Eye (tissue), 1 donor: ENCODE measurements at places on chromosomes 1 and 21.

DNA sequence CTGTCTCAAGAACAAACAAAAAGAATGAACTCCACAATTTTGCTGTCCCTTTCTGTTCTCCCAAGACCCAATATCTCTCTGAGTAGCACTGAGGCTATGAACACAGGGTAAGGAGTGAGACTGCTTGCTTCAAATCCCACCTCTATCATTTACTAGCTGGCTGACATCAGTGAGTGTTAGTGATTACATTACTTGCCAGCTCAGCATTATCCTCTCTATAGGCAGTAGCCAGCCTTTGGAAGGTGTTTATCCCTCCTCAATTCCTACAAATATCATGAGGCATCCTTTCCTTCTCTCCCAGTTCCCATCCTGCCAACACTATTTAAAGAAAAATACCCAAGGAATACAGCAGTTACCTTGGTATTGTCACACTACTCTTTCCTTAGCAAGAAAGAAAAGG is 3.0 kb downstream of the PIK3C2B start:
- no peak for DNase-seq

DNA sequence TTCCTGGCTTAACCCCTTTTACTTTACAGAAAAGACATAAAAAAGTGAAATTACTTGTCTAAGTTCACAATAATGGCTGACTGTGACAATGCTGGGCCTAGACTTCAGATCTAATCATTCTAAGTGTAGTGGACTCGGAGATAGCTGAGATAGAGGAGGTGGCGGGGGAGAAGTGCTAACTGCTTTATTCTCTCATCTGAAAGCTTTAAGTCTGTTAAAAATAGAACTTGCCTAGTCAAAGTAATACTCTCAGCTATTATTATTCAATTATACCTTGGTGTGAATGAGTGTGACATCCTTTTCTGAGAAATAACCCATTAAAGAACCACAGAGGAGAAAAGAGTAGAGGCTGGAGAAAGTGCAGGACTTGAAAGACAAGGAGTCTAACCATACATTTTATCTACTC is 96.1 kb upstream of the OLIG2 start:
- no peak for DNase-seq

- DNase-seq: no peak
These were observed 81.4 kb downstream of the ESRRG start for GRCh38 chr1:216641669-216642460.

GRCh38 chr1:232728507-232729263 is 76.5 kb upstream of the MAP10 start:
- DNase-seq: peak; percentile 26

- DNase-seq: peak; percentile 55
These were observed 5.7 kb downstream of the SLC19A1 start for GRCh38 chr21:45536301-45537081.

GRCh38 chr1:206467915-206468314 is 2.4 kb upstream of the IKBKE start:
- no peak for DNase-seq

DNA sequence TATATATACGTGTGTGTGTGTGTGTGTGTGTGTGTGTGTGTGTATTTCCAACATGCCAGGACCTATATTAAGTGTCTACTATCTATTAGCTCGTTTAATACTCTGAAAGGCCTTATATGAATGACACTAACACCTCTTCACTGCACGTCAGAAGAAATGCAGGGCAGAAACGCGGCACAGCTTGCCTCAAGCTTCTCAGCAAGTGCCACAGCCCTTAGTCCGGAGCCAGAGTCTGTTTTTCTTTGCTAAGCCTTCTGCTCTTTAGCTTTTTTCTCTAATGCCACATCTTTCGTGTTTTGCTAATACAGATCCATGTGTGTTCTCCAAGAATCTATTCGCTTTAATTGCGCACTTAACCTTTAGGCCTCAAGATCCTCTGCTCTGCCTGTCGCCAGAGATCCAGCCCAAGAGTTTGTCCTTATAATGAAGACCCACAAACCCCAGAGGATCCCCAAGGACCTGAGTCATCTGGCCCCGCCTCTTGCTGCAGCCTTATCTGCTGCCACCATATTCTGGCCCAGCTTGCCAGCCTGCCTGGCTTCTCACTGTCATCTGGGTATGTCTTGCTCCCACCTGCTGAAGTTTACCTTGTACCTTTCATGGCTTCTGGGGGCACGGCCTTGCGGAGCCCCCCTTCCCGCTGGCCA is 2.0 kb upstream of the TRIM58 start:
- no peak for DNase-seq

DNA sequence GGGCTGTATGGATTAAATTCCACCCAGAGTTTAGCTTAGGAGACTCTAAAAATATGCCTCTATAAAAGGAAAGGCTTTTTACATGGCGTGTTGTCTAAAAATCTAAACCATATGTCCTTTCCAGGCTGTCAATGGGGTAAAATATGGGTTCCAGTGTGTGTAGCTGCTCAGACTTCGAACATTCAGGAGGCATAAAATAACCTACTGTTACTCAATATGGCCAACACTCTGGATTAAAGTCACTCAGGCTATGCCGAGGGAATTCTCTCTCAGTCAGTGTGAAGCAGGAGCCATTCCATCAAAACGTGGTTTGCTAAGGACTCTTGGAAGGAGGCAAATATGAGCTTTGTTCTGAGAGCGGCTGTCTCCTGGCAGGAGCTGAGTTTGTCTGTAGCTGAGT is 135.3 kb downstream of the RUNX1 start:
- peak; percentile 56 for DNase-seq

- peak; percentile 89 for DNase-seq
These were observed 12.7 kb upstream of the RAB4A start for GRCh38 chr1:229258031-229258756.

DNA sequence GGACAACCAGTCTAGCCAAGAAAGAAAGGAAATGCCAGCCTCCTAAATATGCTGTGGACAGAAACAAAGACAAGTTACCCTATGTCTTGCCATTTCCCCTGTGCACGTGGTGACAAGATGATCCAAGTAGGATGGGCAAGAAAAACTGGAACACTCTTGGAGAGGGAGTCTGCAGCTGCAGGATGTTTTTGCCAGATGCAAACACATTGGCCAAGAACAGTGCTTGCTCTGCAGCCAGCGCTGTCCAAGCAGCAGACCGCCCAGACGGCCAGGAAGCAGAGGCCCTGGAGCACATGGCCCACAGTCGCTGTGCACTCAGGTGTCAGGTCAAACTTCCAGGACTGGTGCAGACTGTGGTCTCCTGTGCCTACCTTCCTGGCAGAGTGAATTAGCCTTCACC is 189.3 kb downstream of the SLC35F3 start:
- peak; percentile 21 for DNase-seq

DNA sequence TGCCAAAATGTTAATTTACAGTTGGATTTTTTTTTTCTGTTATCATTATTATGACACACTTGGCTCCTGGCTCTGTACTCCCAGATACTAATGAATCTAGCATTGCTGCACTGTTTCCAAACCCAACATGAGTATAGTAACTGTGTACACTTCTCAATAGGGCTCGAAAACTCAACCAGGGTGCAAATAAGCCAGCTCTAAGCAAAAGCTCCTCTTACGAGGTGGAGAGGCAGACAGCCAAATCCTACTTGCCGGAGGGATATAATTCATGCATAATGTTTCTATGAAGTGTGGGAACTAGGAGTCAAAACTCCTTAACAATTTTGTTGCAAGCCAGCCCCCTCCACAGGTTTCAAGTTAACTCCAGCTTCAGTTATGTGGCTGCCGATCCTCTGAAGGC is 510.4 kb upstream of the ZP4 start:
- DNase-seq: peak; percentile 50

GRCh38 chr1:96545935-96546656 is 175.5 kb upstream of the PTBP2 start:
- no peak for DNase-seq

GRCh38 chr1:205985330-205986005 is 17.7 kb downstream of the RAB7B start:
- no peak for DNase-seq

- no peak for DNase-seq
These were observed 34.1 kb upstream of the GPR153 start for GRCh38 chr1:6294890-6295556.

DNA sequence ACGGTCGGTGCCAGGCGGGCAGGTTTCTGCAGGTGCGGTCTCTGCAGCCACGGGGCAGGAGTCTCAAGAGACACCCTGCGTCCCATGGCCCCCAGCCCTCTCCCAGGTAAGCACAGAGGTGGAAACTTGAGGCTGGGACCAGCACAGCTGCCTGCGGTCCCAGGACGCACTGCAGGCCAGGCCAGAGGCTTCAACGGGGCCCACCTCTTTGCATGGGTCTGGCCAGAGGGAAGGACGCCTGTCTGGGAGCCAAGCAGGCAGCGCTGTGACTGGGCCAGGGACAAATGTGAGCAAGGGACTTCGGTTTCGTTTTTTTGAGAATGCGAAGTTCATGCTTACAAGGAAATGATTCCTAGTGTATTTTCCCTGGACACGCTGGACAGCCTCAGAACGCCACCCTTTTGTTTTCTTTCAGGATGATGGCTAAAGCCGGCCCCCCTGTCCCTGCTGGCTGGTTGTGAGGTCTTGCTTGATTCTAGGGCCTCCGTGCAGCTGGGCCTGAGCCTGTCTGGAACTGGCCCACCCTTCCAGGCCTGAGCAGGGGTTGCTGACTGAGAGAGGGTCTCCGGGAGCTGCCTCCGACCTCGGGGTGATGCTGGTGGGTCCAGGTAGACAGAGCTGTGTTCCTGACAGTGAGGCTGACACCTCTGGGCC is 38.3 kb downstream of the MORN1 start:
- DNase-seq: no peak

DNA sequence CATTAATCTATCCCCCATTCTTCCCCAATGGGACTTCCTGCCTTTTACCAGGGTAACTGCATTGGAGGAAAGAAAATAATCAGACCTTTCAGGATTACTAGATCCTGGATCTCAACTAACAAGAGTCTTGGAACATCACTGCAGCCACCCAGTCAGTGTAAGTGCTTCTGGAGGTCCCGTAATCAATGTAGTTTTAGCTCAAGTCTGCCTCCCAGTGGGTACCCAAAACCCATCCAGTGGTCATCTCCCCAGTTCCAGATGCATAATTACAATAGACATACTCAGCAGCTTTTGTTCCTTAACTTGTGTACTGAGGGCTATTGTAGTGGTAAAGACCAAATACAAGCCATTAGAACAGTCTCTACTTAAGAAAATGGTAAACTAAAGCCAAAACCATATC is 319.1 kb downstream of the GPATCH2 start:
- no peak for DNase-seq

DNA sequence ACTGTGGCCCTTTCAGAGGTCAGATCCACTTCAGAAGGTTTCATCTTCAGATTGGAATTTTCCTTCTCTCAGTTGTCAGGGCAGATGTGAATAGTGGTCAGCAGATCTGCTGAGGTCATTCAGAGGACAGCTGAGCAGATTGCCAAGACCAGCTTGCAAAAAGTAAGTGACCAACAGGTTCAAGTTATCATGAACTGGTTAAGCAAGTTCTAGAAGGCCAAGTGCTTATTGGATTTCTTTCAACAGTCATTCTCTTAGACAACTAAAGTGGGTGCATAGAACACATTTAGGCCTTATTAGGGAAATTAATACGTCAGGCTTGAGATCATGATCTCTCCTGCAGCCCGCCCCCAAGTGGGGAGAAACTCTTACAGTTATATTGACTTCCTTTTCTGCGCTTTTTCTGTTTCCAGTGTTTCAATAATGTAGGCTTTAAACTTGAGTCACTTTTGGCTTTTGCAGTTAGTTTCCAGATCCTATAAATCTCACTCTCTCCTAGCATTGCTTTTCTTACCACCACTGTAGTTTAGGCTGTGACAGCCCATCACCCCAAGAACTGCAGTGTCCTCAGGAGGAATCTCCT is 96.4 kb downstream of the C1orf21 start:
- no peak for DNase-seq

GRCh38 chr1:113325022-113325421 is 65.3 kb upstream of the MAGI3 start:
- DNase-seq: no peak

- no peak for DNase-seq
These were observed 14.2 kb downstream of the ABCA4 start for GRCh38 chr1:94106716-94107115.

DNA sequence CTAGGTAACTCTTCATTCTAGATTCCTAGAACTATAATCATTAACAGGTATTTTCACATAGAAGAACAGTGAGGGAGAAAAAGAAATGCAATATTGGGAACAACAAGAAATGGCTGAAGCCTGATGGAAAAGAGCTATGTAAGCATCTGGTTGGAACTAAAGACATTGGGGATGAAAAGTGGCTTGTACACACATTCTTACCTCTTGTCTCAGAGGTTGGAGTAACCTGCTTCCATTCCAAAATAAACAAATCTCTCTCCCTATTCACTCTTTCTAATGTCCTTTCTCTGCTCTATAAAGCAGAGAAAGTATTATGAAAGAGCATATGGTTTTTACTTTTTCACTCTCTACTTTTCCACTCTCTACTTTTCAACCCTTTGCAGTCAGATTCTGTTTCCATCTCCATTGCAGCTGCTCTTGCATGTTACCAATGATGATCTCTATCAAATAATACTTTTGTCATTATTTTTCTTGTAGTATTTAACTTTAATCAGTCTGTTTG is 37.5 kb downstream of the CMPK1 start:
- no peak for DNase-seq

GRCh38 chr21:35227786-35228185 is 178.7 kb upstream of the RUNX1 start:
- peak; percentile 38 for DNase-seq

DNA sequence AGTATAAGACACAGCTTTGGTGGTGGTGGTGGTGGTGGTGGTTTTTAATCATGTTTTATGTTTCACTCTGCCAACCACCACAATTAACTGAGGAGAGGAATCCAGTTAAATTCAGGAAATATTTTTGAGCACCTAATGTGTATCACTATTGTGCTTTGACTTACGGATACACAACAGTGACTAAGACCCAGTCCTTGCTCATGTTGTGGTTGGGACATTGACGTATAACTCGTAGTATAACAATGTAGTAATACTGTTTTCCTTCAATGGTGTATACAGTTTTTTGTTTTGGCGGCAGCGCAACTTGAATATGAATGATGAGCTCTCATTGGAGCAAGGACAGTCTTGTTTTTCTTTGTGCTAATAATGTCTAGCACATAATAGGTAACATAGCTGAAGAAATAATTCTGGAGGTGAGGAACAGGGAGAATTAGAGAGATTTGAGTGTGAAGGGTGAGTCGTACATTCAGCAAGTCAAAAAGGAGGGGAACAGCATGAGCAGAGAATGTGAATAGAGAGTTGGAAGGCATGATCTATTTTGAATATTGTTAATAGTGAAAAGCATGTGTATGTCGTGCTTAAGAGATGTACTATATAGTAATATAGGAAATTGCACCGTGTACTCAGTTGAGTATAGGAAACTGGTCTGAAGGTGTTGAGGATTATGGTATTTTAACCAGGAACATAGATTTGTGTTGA is 5.5 kb downstream of the CACYBP start:
- no peak for DNase-seq
